Activated CD8-positive, alpha-beta memory T cell treated with anti-CD3 and anti-CD28 coated beads for 24 hours (primary cell): ENCODE measurements at places on chromosomes 2 and 18.
A peak's percentile ranks its signal among the peaks of the same experiment; 100 is the strongest.

DNA sequence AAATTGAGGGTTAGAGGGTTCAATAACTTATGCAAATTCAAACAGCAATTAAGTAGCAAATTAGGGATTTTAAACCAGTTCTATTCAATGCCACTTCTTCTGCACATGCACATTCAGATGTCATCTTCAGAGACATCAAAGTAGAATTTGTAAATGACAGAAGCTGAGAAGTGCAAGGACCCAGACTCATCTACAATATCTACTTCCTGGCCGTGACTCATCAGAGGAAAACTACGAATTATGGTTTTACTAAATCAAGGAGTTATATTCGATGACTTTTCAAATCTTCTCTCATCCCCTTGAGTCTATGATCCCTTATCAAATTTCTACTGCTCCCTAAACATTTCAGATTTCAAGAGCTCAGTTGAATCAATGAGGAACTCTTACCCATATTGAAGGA, 20.0 kb upstream of the STAT4 start:
- no peak for DNase-seq

DNA sequence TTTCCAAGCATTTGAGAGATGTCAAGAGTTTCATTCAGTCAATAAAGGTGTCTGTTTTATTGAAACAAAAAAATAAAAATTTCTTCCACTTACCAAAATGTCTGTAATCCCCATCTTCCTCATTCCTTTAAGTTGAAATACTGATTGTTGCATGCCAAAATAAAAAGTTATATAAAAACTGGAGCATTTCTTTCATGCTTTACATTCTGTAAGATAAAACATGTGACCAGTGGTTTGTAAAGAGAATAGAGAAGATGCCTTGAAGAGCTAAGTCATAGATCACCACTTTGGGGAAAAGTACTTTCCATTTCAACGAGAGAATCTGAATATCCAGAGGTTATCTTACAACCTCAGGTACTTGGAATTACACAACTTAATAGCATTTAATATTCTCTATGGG, 35.9 kb upstream of the MYO1B start:
- no peak for DNase-seq

- no peak for DNase-seq
Measured at GRCh38 chr2:71877636-71878035, 270.0 kb downstream of the CYP26B1 start.

DNA sequence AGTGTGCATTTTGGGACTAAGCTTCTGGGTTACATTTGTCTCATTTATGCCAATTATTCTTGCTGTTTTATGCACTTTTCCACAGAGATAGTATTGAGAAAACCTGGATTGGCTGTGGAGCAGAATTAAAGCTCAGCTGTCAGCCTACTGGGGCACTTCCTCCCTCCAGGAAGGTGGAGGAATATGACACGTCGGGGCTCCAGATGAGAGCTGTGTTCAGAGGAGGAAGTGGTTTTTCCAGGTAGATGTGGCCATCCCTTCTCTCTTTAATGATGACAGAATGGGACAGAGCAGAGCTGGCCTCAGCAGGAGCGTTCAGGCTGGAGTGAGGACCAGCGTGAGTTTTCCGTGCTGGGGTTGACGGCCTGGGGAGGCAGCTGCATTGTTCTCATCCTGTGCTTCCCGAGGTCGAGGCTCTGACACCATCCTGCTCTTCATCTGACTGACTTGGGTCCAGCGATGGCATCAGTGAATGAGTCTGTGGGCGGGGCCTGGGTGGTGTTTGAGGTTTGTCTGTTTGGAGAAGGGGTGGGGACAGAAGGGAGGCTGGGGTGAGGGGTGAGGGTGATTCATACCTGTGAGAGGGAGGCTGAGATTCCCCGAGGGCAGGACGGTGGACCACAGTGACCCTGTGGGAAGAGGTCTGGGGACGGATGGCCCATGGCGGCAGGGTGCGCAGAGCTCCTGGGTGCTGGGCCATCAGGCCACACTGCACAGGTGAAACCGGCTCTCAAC, 207.0 kb downstream of the LDLRAD4 start:
- DNase-seq, result no peak

GRCh38 chr2:181058378-181059269, 78.2 kb downstream of the UBE2E3 start:
- DNase-seq, result no peak

- no peak for DNase-seq
Measured at GRCh38 chr2:30252723-30253701, 21.7 kb downstream of the LBH start.

DNA sequence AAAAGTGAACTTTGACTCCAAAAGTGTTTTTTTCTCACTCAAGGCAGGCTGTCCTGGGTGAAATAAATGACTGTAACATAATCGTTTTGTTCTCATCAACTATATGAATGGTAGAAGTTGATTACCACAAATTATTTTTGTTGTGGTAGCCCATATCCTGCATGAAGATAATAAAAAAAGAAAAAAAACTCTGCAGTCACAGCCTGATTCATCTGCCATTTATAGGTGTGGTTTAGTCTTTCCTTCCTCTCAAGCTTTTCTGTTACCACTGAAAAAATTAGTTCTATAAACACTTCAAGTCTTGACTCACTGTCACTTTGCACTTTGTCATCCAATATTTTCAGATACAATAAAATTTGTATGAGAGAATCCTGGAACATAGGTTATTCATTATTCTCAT, 522.0 kb downstream of the PLCL1 start:
- no peak for DNase-seq

DNA sequence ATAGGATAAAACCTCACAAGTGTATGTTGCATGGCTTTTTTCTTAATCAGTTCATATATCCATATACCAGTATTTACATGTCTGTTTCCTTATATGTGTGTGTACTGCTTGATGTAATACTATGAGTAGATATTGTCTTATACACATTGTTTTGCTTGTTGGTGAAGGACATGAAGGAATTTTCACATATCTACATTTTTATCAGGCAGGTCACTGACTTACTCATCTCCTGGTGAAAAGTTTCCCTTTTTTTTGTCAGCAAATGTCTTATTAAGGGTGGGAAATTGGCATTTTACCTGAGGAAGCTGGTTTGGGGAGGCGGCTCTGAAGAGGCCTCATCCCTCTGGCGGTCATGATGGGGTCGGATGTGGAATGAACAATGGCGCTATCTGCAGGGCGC, 61.4 kb upstream of the LYPD1 start:
- DNase-seq, result no peak

- DNase-seq, result no peak
Measured at GRCh38 chr18:23225503-23225902, 90.2 kb downstream of the CABLES1 start.

- no peak for DNase-seq
Measured at GRCh38 chr2:106882673-106883072, 3.3 kb downstream of the ST6GAL2 start.

- DNase-seq, result no peak
Measured at GRCh38 chr2:75186821-75187220, 12.5 kb downstream of the TACR1 start.

- no peak for DNase-seq
Measured at GRCh38 chr18:12092398-12093229, 1.0 kb upstream of the ANKRD62 start.

DNA sequence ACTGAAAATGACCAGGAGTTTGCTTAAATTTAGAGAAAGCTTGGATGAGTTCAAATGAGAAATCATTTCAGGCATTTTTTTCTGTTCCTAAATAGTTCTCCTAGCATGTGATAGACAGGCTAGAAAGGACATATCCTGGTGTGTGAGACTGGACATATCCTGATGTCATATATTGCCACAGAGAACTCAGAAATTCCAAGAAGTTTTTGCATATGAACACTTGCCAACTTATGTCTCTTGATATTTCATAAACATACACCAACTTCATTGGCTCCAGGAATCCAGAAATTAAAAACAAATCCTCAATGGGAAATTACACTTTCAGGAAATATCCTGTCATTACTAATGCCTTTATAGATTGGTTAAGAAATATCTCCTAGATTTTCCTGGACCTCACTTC, 2.9 kb upstream of the SERPINB4 start:
- DNase-seq, result no peak

DNA sequence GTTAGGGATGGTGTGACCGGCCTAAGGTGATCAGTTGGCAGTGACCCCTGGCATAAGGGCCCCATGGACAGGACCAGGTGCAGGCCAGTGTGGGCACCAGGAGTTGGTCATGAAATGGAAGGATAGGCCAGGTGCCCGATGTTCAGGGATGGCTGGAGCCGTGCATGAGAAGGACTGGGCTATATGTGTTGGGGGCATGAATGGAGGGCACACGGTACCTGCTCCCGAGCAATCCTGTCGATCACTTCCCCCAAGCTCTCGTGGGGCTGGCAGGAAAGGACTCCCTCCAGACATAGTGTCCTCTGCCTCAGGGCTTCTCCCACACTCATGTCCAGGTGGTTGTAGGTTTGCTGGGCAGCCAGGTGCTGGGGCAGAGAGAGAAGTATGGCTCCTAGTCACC, 7.6 kb downstream of the PRKAG3 start:
- DNase-seq, result no peak

- DNase-seq, result no peak
Measured at GRCh38 chr2:26355038-26355995, 8.7 kb upstream of the ADGRF3 start.

- DNase-seq, result peak; percentile 63
Measured at GRCh38 chr2:6864923-6865345, 773 bp downstream of the CMPK2 start.

DNA sequence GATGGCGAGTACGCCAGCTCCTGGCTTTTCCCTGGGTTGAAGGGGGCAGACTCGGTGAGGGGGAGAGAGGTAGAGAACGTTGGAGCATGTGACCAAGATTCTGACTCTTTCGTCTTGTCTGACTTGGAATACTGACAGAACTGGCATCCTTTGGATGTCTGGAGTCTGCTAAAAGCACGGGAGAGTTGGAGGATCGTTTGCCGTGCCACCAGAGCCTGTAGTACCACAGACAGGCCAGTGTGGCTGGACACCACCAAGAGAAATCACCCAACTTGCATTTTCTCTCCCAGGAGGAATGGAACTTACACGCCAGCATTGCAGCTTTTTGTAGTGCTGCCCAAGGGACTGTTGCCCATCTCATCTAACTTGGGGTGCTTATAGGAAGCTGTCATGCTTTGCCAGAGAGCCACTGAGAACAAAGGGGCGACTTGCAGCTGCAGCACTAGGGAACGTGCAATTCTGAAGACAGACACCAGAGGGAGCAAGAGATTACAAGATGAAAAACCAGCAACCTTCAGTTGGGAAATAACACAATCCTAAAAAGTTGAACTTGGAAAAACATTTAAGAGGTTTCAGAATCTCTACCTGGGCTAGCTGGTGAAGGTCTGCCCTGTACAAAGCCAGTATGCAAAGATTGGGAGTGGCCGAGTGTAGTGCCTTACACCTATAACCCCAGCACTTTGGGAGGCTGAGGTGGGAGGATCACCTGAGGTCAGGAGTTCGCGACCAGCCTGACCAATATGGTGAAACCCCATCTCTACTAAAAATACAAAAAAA, 24.1 kb downstream of the PSMG2 start:
- DNase-seq, result peak; percentile 73

GRCh38 chr2:151363709-151364108, 6.3 kb downstream of the TNFAIP6 start:
- no peak for DNase-seq

GRCh38 chr2:98463551-98463971, 18.9 kb downstream of the INPP4A start:
- DNase-seq, result peak; percentile 66

- no peak for DNase-seq
Measured at GRCh38 chr2:216918088-216918680, 58.3 kb upstream of the TNP1 start.

DNA sequence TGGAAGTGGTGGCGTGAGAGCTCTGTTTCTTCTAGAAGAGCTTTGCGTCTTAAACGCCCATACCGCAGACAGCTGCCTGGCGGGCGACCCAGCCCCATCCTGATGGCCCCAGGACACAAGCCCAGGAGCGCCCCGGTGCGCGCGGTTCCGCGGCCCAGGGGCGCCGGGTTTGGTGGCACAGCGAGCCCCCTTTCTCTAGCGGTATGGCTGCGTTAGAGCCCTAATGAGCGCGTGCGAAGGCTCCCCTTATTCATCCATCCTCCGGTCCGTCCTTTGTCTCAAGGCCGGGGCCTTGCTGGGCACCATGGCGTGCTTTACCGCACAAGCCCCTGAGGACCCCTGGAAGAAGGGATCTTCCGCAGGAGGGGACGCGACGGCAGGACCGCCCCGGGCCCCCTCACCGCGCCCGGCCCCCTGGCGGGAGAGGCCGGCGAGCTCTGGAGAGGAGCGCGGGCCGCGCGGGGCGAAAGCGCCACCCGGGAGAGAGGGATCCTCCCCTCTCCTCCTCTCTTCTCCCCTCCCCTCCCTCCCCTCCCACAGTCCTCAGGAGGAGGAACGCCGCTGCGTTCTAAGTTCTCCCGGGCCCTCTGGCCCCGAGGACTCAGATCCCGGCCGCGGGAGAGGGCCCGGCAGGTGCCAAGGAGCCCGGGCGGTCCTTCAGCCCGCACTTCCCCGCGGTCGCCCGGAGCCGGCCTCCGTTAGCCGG, 626 bp upstream of the SLC1A4 start:
- peak; percentile 86 for DNase-seq

- no peak for DNase-seq
Measured at GRCh38 chr2:85181134-85181631, 48.0 kb downstream of the TCF7L1 start.

- peak; percentile 61 for DNase-seq
Measured at GRCh38 chr2:158953926-158954763, 14.3 kb upstream of the TANC1 start.

DNA sequence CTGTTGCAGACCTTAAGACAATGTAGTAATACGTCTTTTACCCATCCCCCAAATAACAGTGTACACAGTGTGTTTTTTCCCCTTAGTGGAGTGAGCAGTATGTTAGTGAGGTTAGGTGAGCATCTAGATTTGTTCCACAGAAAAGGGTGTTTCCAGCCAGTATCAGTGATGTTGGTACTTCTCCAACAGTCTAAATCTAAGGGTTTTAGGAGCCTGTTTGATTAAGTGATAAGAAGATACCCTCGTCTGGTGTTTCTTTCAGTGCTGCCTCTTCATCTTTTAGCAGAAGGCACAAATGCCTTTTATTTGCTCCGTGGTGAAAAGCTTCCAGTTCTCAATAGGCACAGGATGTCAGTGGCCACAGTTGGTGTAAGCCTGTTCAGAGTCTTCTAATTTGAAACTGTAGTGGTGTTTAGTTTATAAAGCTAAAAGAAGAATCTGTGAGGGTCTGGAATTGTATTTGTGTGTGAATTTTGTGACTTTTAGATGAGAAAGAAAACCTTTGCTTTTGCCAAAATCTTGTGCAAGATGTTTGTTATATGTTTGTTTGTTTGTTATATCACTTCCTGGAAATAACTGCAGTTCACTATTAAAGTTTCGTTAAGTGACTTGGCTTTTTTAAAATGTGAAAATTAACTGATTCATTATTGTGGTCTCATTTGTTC, 71.2 kb downstream of the MAP4K4 start:
- no peak for DNase-seq

- DNase-seq, result no peak
Measured at GRCh38 chr18:36108196-36108595, 20.9 kb downstream of the SLC39A6 start.

DNA sequence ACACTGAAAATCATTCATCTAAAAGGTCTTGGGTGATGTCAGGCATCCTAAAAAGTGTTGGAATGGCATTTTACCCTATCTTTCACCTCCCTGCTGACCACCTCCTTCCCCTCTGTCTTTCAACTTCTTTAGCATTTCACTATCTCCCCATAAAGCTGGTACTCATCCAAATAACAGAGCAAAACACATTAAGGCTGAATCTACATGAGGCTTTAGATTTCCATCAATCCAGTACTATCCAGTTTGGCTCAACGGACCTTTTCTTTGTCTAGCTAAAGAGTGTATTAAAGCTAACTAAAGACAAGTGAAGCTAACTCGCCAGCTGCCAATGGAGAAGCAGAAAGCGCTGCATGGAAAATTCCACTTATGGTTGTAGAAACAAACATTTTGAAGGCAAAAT, 122.5 kb upstream of the NCKAP5 start:
- no peak for DNase-seq

- no peak for DNase-seq
Measured at GRCh38 chr18:57447154-57447621, 12.0 kb downstream of the ONECUT2 start.
